Stimulated activated naive CD8-positive, alpha-beta T cell treated with anti-CD3 and anti-CD28 coated beads, Interleukin-15, amount 100 ng/mL, for 72 hours (primary cell): ENCODE measurements at places on chromosomes 12 and 14.

DNA sequence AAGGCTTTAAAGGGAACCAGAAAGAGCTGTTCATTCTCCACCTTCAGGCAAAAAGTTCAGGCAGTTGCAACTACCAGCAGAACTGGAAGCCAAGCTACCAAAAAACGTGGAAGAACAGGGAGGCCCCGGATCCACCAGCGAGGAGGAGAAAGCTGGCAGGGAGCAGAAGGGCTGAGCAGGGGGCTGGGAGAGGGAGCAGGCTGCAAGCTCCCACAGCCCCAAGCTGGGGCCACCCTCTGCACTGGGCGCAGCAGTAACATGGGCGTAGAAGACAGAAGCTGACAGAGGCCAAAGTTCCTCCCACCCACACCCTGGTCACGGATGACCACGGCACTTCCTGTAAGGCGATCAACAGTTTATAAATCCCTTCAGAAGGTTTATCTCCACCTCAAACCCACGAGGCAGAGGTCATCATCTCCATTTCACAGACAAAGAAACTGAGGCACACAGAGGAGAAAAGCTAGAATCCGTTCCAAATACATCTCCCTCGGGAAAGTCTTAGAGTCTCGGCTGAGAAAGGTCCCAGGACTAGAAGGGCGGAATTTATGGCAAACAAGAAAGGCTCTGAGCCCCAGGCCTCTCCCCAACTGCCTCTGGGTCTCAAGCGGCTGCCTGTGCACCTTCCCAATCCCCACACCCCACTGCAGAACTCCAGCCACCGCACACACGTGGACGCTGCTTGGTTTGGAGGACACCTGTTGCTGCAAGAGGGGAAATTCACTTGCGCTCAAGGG lies 1.8 kb downstream of the CCDC85C start:
- no peak for DNase-seq

DNA sequence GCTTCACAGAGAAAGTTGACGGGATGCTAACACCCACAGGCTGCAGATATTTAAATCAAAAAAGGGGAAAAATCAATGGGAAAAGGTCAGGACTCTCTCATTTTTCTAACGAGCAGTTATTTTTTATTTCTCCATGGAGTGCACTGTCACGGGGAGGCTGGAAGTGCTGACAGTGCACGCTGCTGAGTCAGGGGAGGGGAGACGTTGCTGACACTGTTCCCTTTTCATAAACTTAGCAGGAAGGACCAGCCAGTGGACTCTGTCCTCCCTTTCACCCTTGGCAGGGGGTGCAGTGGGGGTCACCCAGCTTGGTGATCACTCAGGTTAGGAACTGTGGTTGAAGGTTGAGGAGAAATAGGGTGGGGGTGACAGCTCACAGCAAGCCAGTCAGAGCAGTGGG lies 65.6 kb upstream of the FUT8 start:
- no peak for DNase-seq

DNA sequence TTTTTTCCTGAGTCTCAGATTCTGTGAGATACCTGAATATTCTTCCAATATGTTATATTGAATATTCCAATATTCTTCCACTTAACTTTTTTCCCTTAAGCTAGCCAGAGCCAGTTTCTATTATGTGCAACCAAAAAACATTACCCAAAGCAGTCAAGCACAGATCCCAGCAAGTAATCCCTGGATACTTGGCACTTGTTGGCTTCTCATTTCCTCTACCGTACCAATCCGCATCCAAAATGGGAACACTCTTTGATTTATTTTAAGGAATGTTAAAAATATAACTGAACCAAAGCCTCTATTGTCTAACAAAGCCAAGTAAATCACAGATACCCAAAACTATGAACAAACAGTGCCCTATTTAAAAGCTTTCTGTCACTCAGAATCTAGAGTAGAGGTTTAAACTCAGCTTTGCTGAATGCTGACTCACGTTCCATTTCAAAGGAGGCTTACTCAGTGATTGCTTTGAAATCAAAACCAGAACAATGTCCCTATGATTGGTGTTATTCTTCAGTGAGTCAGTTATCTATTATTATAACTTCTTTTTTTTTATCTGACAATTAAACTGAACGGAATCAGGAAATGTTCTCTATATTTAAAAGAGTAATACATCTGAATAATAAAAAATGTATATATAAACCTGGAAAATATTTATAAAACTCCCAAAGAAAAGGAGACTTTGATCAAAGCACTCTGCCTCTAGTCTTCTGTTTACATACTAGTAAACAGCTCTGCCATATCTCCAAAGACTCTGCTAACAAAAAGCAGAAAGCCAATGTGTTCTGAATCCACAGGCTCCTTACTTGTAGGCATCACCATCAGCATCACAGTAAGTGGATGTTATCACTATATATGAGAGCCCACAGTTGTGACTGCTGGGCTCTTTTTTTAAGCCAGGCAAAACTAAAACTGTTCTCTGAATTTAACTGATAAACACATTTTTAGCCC lies 360.8 kb downstream of the CCDC91 start:
- DNase-seq = no peak

GRCh38 chr12:19190292-19191031 lies 60.9 kb downstream of the PLEKHA5 start:
- DNase-seq = no peak

DNA sequence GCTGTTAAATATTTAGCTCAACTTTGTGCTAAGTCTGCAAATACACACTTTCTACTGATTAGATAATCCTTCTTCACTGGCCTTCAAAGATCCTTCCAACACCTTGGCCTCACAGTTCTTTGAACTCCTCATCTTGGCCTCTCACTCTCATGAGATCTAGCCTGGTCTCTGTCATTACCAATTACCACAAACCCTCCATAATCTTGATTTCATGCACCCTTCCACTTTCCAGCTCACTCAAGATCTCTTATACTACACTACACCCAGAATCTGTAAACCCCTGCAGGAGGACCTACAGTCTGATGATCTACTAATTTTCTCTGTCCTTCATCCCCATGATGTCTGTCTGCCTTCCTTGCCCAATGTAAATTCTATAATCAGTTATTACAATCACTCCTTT lies 71.1 kb downstream of the DUSP16 start:
- DNase-seq = no peak
